Central memory CD4-positive, alpha-beta T cell (primary cell): ENCODE measurements at places on chromosomes 4 and X.
A peak's percentile ranks its signal among the peaks of the same experiment; 100 is the strongest.

DNA sequence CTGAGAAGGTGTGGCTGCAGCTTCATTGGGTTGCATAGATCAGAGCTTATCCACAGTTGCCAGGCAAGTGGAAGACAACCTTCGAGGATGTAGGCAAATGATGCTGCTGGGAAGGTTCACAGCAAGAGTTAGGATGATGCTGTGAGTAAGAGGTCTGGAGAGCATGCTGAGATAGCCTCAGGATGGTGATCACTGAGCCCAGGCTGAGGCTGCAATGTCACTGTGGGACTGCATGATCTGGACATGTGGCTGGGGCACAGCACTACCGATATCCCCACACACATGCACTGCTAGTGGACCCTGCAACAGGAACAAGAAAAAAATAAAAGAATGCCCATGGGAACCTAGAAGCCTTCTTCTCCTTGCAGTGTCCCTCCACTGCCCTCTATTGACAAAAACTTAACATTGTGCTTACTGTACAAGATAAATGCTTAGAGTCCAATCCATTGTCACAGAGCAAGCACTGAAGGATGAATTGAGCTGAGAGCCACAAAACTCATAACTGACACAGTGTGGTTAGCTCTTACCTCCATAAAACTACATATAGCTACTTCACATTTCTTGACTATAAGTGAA lies 105.6 kb downstream of the CNKSR2 start:
- peak; percentile 19 for DNase-seq

- no peak for DNase-seq
These were observed 48.8 kb upstream of the ADAD1 start for GRCh38 chr4:122329876-122330565.

DNA sequence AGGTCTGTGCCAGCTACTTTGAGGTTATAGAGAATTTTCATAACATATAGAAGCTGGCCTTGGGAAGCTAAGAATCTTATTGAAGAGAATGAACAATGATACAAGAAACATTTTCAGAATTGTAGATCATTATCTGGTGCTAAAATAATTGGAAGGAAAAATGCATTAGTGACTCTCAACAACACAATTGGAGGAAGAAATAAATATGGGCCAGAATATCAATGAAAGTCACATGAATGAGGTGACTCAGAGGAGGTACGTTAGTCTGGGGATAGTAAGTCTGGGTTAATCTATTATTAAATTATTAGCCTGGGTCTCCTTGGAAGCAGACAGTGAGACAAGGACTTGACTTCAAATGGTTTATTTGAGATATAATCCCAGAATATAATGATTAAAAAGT lies 529.3 kb upstream of the SLIT2 start:
- no peak for DNase-seq

DNA sequence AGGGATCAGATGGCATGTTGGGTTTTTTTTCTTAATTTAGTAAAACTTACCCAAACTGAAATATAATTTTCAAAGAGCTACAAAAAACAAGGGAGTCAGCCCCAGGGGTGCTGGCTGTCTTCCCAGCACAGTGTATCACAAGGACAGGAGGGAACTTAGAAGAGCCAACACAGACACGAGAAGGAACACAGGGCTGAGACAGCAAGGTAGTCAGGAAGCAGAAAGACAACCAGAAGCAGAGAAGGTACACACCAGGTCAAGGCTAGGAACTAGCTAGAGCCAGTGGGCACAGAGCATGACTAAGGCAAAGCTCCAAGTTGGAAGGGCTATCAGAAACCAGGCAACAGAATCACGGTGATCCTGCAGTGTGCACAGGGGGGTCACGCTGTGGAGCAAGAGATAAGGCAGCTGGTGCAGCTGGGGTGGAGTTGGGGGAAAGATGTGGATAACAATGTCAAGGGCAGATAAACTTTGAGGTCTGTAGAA lies 168.7 kb downstream of the NR3C2 start:
- DNase-seq, result no peak

- DNase-seq, result no peak
These were observed 329.6 kb upstream of the CLNK start for GRCh38 chr4:11014199-11014598.

DNA sequence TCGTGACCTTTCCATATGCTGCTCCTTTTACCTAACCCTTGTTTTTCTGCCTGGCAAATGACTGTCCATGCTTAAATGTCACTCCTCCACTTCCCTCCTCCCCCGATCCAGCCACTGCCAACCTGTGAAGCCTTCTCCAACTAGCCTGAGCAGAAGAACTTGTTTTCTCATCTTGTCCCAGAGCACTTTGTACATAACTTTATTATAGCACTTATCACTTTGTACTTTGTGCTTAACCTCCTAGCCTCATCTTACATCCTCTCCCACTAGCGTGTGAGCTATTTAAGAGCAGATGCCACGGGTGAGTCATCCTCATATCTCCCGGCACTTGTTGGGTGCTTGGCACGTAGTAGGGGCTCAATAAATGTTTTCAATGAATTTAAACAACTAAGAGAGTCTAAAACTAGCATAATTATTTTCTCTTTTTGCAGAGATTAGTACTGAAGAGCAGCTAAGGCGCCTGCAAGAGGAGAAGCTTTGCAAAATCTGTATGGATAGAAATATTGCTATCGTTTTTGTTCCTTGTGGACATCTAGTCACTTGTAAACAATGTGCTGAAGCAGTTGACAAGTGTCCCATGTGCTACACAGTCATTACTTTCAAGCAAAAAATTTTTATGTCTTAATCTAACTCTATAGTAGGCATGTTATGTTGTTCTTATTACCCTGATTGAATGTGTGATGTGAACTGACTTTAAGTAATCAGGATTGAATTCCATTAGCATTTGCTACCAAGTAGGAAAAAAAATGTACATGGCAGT lies 46.9 kb downstream of the XIAP start:
- DNase-seq, result no peak

DNA sequence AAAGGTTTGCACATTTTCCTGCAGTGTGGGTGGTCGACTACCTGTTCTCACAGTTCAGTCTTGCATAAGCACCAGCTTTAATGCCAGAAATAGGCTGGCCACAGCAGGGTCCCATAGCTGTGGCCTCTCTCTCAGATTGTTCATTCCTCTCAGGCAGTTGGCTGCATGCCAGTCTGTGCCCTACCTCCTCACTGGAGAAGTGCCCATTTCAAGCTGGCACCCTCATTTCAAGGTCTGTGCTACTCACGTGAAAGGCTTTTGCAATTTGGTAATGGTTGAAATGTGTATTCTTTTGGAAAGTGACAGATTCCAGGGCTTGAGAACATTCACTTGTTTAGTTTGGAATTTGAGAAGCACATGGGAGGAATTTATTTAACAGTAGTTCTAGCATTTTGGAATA lies 28.9 kb upstream of the MTMR1 start:
- DNase-seq, result no peak

GRCh38 chr4:77040270-77040669 lies 35.5 kb downstream of the CCNI start:
- DNase-seq, result no peak

GRCh38 chrX:131308980-131309379 lies 19.9 kb upstream of the IGSF1 start:
- no peak for DNase-seq

GRCh38 chr4:120874792-120875774 lies 47.4 kb downstream of the PRDM5 start:
- DNase-seq, result no peak

DNA sequence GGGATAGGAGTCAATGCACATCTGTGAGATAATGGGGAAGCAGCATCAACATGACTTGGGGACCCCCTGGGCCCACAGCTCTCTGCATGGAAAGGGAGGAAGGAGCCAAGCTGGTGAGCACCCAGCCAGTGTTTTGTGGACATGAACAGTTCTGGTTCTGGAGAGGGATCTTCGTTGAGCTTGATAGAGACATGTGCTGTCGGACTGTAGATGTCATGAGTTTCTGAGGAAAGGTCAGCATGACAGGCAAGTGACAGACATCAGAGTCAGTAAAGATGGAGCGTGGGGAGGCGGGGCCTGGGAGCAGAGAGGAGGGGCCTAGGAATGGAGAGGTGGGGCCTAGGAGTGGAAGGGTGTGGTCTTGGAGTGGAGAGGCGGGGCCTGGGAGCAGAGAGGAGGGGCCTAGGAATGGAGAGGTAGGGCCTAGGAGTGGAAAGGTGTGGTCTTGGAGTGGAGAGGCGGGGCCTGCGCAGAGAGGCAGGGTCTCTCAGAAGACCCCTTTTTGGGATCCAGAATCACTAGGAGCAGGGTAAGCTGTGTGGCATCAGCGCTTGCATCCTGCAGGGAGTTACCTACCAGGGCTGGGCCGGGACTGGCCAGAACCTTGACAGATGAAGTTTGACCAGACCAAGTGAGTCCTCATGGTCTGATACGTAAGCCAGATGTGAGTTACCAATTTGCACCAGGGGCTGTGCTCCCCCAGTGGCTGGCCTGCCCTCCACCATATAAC lies 33.7 kb downstream of the PIGG start:
- no peak for DNase-seq

GRCh38 chrX:116009861-116010710 lies 160.5 kb upstream of the AGTR2 start:
- no peak for DNase-seq

GRCh38 chr4:183961795-183962194 lies 56.7 kb downstream of the STOX2 start:
- no peak for DNase-seq

DNA sequence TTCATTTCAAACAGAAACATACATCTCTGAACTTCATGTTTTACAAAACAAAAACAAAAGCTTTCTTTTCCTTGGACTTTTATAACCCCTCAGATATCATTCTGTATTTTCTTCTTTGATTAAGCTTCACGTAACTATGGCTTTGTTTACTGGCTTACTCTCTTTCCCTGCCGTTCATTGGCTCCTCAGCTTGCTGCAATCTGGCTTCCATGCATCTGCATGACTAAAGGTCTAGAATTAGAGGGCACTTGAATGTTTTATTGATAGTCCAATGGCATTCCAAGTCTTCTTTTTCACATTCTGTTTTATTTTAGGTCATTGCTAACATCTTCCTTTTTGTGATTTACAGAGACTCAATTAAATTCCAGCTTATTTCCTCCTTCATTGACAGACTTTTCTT lies 487.6 kb downstream of the GRXCR1 start:
- no peak for DNase-seq

- DNase-seq, result no peak
These were observed 38.9 kb downstream of the ZDHHC15 start for GRCh38 chrX:75483933-75484332.

- DNase-seq, result no peak
These were observed 19.5 kb downstream of the CNGA2 start for GRCh38 chrX:151754047-151754429.

GRCh38 chr4:79687006-79687405 lies 279.0 kb upstream of the GK2 start:
- DNase-seq, result no peak

DNA sequence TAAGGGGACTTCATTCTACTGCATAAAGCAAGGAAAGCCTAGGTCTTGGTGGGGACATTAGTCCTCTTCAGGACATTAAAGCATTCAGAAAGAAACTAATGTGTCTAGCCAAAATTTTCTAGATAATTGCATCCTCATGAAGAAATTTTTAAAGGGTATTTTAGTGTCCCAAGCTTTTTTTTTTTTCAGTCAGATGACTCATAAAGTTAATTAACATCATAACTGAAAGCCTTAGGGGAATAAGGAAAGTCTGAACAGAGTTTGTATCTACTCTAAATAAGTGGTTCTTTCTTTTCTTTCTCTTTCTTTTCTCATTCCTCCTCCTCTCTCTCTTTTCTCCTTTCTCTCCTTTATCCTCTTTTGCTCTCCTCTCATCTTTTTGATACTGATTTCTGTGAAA lies 202.4 kb downstream of the ADAMTS3 start:
- no peak for DNase-seq

DNA sequence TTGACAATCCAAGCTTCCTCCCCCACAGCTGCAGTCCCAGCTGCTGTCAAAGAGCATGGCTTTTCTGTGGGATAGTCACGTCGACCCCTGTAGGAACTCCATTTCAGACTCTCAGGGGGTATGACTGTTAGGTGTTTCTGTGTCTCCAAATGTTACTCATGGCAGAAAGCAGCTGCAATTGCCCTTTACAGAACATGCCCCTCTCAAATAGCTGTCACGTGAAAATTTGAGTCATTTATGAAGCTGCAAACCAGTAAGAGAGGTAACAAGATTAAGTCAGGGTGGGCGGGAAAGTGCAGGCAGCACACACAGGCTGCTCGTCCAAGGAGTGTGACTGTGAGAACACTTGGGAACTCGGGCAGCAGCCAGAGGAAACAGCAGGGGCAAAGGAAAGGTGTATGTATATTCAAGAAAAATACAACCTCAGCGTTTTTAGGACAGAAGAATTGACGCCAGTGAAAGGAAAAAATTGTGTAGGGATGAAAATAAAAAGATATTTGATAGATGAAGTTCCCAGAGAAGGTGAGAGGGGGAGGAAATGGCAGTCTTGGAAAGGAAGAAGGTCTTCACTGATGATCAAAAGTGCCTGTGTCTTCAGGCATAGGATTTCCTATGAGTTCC lies 66.5 kb upstream of the TMEM184C start:
- no peak for DNase-seq

DNA sequence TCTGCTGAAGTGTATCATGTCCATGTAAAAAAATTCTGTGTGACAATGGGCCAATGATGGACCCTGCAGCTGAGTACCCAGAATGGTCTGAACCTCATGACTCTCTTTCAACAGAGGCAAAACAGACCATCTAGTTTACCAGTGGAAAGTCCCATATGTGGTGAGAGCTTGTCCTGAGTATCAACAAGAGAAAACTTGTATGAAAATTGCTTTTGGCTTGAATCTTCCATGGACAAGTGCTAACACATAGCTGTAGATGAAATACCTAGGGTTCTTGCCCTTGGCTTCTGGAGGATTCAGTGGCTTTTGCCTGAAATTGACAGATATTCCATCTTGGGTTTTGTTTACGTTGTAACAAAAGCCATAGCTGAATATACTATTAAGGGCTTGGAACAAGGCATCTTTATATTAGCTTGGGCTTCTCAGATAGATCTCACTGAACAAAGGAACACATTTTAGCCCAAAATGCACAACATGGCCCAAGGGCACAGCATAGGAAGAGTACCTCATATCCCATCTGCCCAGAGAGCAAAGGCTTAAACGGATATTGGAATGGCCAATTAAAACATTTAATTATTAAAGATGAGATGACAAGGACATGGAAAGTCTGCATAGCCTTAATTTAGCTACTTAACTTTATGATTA lies 128.5 kb upstream of the HPGD start:
- DNase-seq, result no peak

DNA sequence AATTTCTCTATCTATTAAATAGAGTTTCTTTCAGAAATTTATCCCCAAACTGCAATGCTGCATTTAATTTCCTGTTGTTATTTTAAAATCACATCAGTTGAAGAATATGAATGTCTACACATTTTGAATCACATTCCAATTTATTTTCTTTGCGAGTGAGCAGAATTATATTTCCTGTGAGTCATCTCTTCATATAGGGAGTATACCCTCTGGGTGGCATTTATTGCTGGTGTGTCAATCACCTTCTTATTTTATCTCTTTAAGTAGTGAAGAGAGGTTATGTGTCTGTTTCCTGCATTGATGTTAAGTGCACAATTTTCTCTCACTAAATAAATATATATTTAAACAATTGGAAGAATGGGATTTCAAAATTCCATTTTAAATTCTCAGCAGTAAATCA lies 511.0 kb upstream of the ATOH1 start:
- no peak for DNase-seq
